ENCODE measurements at places on chromosomes 16 and 17.

- DNase-seq = no peak
Observed at GRCh38 chr17:1947229-1947742, 77.8 kb downstream of the RTN4RL1 start.

GRCh38 chr16:69402439-69402838 is 16.6 kb upstream of the TERF2 start:
- DNase-seq = no peak

GRCh38 chr16:54931120-54932014 is 702 bp downstream of the IRX5 start:
- DNase-seq = no peak

- DNase-seq = no peak
Observed at GRCh38 chr16:5891296-5891695, 793.7 kb upstream of the EEF2KMT start.

DNA sequence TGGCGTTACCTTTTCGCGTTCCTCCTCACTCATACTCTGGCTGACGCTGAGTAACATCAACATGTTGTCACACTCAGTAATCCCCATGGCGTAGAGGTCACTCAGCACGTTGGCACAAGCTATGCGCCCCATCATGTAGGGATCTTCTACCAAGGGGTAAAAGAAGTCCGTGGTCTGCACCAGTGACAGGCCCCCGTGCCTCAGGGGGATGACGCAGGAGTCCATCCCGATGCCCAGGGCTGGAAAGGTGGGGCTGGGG is 596 bp downstream of the SEPHS2 start:
- DNase-seq = no peak
